Lung microvascular endothelial cell (primary cell): ENCODE measurements at places on chromosomes 11 and 22. TPM values are rescaled to one million over a fixed set of nuclear protein-coding genes. Genes with fewer than 3 reads are reported as not detected.
A peak's percentile ranks its signal among the peaks of the same experiment; 100 is the strongest.

The PGA5 gene
- not detected in 2 replicates for total RNA-seq

The SUSD2 gene
- 0.20 and 0.22 TPM in 2 replicates for total RNA-seq

GRCh38 chr22:37985751-37986281 lies 1.5 kb upstream of the SOX10 start:
- no peak for DNase-seq

GRCh38 chr11:47355283-47356128 lies 3.0 kb upstream of the MYBPC3 start:
- DNase-seq: peak; percentile 92

DNA sequence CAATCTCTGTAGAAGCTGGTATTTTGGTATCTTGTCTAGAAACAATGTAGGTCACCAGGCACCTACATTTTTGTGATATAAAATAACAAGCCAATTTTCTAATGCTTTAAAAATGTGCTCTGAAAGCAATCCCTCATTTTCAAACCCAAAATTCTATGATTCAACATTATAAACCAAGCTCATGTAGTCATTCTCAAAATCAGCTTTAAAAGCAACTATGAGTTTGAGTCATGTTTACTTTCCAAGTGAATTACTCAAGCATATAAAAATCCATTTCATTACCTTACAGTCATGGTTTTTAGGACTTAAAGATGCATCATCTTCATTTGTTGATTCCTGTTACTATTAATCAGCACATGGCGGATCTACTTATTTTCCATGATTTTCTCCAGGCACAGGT lies 216.4 kb downstream of the GRM5 start:
- DNase-seq: no peak
